ENCODE measurements at places on chromosomes 16 and 17. TPM values are rescaled to one million over a fixed set of nuclear protein-coding genes. Genes with fewer than 3 reads are reported as not detected.

DNA sequence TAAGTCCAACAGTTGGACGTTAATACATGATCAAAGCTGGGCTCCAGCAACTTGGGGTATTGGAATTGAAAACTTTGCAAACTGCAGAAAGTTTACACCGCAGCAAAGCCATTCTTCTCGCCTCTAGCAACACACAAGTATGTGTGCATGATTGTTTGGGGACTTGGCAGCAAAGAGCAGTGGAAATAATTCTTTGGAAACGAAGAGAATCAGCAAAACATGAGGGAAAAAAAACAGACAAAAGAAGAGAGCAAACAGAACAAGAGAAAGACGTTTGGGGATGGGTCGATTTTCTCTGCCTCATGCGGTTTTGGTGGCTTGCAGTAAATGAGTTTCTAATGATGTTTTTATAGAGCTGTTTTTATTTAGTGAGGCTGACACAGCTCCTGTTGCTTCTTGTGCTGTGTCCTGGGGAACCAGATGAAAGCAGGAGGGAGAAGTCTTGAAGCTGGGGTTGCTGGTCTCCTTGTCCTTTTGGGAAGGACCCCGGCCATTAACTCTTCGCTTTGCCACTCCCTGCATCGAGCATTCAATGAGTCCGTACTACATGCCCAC lies 502.9 kb downstream of the GRIN2A start:
- DNase-seq, result no peak
- no peaks in the 10 kb centered on the region for H3K27me3 ChIP-seq
- no peak overlapping the region for H3K4me3 ChIP-seq
- H3K4me1 ChIP-seq, result no peaks in the 10 kb centered on the region
- H3K27ac ChIP-seq, result no peak overlapping the region

DNA sequence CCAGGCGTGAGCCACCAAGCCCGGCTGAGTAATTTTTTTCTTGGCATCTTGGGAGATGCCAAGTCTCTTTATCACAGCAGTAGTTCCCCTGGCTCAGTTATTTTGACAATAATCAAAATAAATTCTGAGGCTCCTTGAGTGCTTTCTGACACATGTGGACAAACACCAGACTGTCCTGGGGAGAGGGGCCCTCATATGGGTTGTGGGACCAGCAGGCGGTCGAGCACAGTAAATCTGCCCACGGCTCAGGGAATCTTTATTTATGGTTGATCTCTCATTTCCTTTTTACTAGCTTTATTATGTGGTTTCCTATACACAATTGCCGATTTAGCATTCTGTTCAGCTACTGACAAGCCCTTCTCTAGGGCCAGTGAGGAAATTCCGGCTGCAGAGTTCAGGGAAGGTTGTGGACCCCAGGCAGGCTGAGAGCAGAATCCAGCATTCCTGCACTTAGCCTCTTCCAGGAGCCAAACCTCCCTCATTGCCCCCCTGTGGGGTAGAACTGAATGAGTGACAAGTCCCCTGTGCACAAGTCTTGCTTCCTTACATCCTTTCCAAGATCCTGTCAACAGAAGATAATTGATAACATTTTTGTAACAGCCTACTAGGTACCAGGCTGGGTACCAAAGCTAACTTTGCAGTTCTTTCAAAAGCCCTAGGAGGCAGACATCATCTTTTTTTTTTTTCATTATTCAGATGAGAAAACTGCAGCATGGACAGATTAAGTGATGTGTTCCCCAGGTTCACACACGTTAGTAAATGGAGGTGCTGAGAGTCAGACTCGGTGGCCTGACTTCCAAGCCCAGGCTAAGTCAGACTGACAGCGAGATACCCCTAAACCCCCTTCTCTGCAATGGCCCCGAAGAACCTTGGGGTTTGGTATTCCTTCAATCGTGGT lies 40.2 kb downstream of the HS3ST3B1 start:
- no peak overlapping the region for H3K27ac ChIP-seq
- no peaks in the 10 kb centered on the region for H3K27me3 ChIP-seq
- H3K4me3 ChIP-seq, result no peak overlapping the region
- peaks cover 7% of the 10 kb centered on the region for H3K36me3 ChIP-seq
- no peak for DNase-seq

DNA sequence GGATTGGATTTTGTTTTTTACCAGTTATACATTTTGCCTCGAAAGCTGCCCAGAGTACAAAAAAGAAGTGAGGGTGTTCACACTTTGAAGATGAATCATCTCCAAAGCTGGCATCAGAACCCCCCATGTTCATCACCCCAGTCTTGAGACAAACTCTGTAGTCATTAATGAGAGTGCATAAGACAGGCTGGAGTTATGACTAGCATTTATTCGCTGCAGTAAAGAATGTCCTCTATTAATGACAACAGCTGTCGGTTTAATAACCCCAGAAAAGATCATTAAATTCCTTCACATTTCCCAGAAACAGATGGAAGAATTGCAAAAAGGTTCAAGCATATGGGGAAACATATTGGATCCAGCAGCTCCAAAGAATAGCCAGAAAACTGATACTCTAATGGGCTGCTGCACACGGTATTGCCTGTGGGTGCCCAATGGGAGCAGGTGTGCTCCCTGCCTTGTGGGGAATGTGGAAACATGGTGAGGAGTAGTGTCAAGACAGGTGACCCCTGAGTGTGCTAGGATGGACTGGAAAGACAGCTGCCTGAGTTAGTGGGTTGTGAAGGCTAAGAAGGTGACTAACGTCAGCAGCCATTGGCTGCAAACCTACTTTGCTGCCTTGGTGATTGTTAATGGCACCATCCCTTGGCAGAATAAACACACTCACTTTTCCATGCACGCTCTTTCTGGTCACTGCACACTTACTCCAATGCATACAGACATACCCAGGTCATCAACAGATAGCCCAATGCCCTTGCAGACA lies 81.9 kb downstream of the AIPL1 start:
- no peak for DNase-seq
- no peak overlapping the region for H3K4me3 ChIP-seq
- no peak overlapping the region for H3K27ac ChIP-seq
- H3K27me3 ChIP-seq, result no peaks in the 10 kb centered on the region
- no peaks in the 10 kb centered on the region for H3K4me1 ChIP-seq

DNA sequence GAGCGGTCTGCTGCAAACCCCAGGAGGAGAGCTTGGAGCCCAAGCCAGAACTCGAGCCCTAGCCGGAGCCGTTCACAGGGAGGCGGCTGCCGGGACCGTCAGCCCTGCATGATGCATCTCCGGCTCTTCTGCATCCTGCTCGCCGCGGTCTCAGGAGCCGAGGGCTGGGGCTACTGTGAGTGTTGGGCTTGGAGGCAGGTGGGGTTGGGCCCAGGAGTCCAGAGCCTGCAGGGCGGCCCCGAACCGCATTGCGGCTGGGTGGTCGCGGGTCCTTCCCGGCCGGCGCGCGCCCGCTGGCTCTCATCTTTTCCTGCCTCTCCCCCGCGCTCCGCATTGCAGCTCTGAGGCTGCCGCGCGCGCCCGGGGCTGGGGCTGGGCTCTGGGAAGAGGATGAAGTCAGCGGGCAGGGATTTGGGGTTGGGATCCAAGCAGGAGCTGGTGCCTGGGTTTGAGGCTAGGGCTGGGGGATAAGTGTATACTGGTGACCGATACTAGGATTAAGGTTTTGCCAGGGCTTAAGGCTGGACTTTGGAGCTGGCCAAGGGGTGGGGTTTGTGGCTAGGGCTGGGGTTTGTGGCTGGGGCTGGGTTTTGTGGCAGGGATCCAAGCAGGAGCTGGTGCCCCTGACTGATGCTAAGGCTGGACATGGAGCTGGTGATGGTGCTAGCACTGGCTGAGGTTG lies 532 bp downstream of the CNTNAP1 start:
- peak overlapping the region; percentile 87 for H3K27ac ChIP-seq
- H3K27me3 ChIP-seq, result no peaks in the 10 kb centered on the region
- peaks cover 29% of the 10 kb centered on the region for H3K36me3 ChIP-seq

GRCh38 chr16:23957287-23957686 lies 121.5 kb downstream of the PRKCB start:
- no peaks in the 10 kb centered on the region for H3K27me3 ChIP-seq
- no peak overlapping the region for H3K27ac ChIP-seq
- no peaks in the 10 kb centered on the region for H3K36me3 ChIP-seq
- no peak for DNase-seq
- H3K4me3 ChIP-seq, result no peak overlapping the region
- no peaks in the 10 kb centered on the region for H3K4me1 ChIP-seq

DNA sequence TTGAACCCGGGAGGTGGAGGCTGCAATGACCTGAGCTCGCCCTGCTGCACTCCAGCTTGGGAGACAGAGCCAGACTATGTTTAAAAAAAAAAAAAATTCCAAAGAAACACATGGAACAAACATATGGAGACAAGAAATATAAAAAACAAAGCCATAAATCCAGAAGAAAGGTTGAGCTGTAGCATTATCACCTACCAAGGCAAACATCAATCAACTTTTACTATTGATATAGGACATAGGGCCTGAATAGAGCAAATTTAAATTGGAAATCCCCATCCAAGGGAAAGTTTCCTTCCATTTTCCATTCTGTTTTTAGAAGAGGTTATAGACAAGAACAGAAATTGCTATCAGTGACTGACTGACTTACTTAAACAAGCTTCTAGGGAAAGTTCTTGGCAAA lies 56.6 kb downstream of the SSH2 start:
- 0 out of 2 replicates have a peak, but pooled peaks cover 2% of the 10 kb centered on the region for H3K4me1 ChIP-seq
- no peaks in the 10 kb centered on the region for H3K27me3 ChIP-seq
- DNase-seq, result no peak
- H3K4me3 ChIP-seq, result no peak overlapping the region
- H3K36me3 ChIP-seq, result no peaks in the 10 kb centered on the region
- no peak overlapping the region for H3K27ac ChIP-seq

DNA sequence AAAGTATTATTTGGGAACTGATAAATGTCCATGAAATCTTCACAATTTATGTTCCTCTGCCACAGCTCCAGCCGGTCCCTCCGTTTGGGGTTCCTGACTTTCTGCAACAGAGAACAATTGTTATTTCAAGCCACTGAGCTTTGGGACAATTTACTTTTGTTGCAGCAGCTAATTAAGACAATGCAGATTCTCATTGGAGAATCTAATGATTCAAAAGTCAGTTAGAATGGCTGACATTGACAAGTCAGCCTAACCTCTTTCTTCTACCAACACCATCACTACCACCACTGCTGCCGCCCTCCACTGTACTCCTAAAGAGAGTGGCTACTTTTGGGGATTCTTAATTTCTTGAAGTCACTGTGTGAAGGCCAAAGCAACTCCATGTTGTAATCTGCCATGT lies 15.0 kb upstream of the HEATR6 start:
- no peak for DNase-seq
- H3K4me3 ChIP-seq, result no peak overlapping the region
- no peaks in the 10 kb centered on the region for H3K36me3 ChIP-seq
- H3K27me3 ChIP-seq, result no peaks in the 10 kb centered on the region
- H3K4me1 ChIP-seq, result peaks cover 12% of the 10 kb centered on the region

DNA sequence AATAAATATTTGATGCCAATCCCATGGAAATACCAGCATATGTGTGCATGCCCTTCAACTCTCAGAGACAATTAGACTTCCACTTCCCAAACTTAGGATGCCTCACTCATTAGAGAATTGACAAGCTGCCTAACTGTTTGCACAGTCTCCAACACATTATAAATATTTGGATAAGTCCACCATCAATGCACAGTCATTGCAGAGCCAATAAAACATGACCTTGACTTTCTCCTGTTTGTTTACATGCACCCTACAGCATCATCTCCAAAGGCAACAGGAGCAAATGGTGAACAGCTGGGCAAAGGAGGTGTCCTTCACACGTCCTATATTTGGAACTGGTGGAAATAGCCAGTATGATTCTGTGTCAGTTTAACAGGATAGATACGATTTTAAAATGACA lies 804.4 kb upstream of the RBFOX1 start:
- H3K27me3 ChIP-seq, result no peaks in the 10 kb centered on the region
- H3K36me3 ChIP-seq, result no peaks in the 10 kb centered on the region
- no peak overlapping the region for H3K4me3 ChIP-seq
- H3K27ac ChIP-seq, result no peak overlapping the region
- no peaks in the 10 kb centered on the region for H3K4me1 ChIP-seq

DNA sequence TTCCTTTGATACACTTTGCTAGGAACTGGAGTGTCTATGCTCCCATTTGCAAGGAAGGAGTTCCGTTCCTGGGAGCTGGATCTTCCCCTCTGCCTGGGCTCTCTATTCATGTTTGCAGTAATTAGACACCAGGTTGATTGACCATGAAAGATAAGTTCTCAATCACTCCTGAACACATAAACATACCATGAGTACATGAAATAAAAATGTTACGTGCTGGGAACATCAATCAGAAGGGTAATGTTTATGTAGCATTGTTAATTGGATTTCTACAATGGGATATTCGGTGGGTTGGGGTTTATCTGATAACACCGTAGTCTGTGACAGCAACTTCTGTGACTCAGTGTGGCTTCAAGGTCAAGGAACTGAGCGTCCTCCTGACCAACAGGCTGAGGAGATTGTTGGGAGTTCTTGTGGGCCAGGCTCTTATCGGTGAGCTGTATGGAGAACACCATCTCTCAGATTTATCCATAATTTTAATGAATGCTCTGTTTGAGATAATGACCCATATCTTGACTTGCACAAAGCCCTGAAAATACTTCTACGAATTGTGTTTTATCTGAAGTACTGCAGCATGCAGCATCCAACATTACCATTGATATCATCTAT lies 136.4 kb downstream of the NPIPB5 start:
- no peaks in the 10 kb centered on the region for H3K36me3 ChIP-seq
- H3K27ac ChIP-seq, result no peak overlapping the region
- DNase-seq, result no peak
- no peaks in the 10 kb centered on the region for H3K4me1 ChIP-seq
- H3K27me3 ChIP-seq, result peaks cover 23% of the 10 kb centered on the region

- no peak overlapping the region for H3K4me3 ChIP-seq
- H3K27me3 ChIP-seq, result peaks cover 75% of the 10 kb centered on the region
- DNase-seq, result no peak
- H3K27ac ChIP-seq, result no peak overlapping the region
- H3K4me1 ChIP-seq, result peaks cover under 1% of the 10 kb centered on the region
- no peaks in the 10 kb centered on the region for H3K36me3 ChIP-seq
Measured at GRCh38 chr16:67647111-67647651, 2.2 kb downstream of the CARMIL2 start.

- no peak overlapping the region for H3K27ac ChIP-seq
- H3K27me3 ChIP-seq, result peaks cover 5% of the 10 kb centered on the region
- DNase-seq, result peak; percentile 12
- no peaks in the 10 kb centered on the region for H3K36me3 ChIP-seq
- no peak overlapping the region for H3K4me3 ChIP-seq
Measured at GRCh38 chr17:76153640-76154039, 12.6 kb upstream of the FOXJ1 start.

DNA sequence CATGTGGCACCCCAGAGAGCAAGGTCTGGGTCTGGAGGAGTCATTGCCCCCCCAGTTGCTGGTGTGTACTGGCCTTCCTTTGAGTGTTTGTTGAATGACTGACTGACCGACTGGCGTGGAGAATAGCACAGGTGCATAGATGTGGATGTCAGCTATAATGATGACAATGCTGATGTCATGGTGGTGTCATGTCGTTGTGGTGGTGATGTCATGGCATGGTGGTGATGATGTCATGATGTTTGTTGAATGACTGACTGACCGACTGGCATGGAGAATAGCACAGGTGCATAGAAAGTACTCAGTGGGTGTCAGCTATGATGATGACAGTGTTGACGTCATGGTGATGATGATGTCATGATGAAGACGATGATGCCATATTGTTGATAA lies 22.1 kb downstream of the TMEM114 start:
- DNase-seq, result peak; percentile 4
- no peak overlapping the region for H3K4me3 ChIP-seq
- no peaks in the 10 kb centered on the region for H3K27me3 ChIP-seq
- no peak overlapping the region for H3K27ac ChIP-seq
- H3K4me1 ChIP-seq, result peaks cover 1% of the 10 kb centered on the region
- H3K36me3 ChIP-seq, result no peaks in the 10 kb centered on the region

GRCh38 chr16:24010440-24011089 lies 174.8 kb downstream of the PRKCB start:
- H3K4me3 ChIP-seq, result no peak overlapping the region
- H3K27ac ChIP-seq, result no peak overlapping the region
- H3K36me3 ChIP-seq, result no peaks in the 10 kb centered on the region
- no peaks in the 10 kb centered on the region for H3K4me1 ChIP-seq
- DNase-seq, result peak; percentile 65

The COQ9 gene
- total RNA-seq, result 57.9 TPM

The BRICD5 gene
- total RNA-seq, result 0.18 TPM

Measured in IMR-90 (cell line).